ENCODE measurements at places on chromosomes 12 and 14. TPM values are rescaled to one million over a fixed set of nuclear protein-coding genes. Genes with fewer than 3 reads are reported as not detected.

The CLEC6A gene
- total RNA-seq: not detected

- DNase-seq: no peak
Observed at GRCh38 chr12:122029620-122030423, 8.1 kb downstream of the BCL7A start.

GRCh38 chr12:65699251-65699650 is 125.0 kb upstream of the HMGA2 start:
- DNase-seq: no peak

DNA sequence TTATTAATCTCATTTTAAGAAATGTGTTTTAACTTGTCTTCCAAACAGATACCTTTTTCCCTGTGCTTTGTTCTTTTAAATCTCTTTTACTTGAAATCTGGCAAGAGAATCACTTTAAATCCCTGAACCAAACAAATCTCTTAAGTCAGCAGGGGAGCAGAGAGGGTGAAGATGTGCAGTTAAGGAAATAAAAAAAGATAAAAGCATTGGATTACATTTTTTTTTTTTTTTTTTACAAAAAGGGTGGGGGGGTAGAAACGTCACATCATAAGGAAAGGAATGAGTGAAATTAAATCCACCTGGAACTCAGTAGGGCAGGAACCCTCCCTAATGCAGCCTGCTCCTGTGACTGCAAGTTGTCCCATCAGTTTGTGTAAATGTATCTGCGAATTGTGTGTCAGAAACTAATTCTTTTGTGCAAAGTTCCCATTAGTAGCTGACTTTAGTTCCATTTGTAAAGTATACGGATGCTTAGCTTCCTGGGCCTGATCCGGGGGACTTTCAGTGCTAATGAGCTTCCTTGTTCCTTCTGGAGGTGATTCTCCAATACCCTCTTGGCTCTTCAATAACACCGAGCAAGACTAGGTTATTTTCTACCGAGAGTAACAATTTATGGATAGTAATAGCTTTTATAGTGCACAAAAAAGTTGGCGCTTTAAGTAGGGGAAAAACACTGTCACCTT is 1.5 kb downstream of the TTC6 start:
- no peak for DNase-seq

DNA sequence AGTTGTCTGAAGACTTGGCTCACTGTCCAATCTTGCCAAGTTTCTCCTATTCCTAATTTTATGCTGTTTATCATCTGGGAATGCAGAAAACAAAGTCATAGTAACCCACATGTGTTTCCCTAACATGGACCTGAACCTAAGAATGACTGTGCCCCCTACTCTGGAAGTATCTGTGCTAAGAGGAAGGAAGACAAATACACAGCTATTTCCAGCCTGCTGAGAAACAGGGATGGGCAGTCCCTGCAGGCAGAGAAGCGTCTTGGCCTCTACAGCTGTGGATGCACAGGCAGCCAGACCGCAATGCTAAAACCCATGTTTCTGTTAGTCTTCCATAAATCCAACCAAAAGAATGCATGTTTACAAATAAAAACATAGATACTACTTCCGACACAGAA is 56.2 kb downstream of the DUSP16 start:
- no peak for DNase-seq

DNA sequence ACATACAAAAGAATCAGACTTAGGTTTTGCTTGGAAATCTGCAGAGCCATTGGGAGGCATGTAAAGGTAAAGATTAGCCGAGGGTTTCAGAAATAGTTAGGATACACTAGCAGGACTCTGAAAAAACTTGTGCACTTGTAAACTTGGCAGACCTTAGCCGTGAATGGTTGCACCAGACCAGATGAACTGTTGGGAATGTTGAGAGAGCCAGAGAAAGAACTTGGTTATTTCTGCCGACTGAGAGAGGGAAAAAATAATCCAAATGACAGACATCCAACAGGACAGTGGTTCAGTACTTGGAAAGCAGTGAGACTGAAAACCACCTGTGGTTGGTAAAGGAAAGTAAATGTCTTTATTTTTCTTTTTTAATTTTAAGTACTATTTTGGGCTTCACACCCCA is 222.5 kb upstream of the DDHD1 start:
- no peak for DNase-seq

- no peak for DNase-seq
Observed at GRCh38 chr14:81412779-81413178, 12.7 kb upstream of the STON2 start.

The PLEKHH1 gene
- 46.3 TPM for total RNA-seq

DNA sequence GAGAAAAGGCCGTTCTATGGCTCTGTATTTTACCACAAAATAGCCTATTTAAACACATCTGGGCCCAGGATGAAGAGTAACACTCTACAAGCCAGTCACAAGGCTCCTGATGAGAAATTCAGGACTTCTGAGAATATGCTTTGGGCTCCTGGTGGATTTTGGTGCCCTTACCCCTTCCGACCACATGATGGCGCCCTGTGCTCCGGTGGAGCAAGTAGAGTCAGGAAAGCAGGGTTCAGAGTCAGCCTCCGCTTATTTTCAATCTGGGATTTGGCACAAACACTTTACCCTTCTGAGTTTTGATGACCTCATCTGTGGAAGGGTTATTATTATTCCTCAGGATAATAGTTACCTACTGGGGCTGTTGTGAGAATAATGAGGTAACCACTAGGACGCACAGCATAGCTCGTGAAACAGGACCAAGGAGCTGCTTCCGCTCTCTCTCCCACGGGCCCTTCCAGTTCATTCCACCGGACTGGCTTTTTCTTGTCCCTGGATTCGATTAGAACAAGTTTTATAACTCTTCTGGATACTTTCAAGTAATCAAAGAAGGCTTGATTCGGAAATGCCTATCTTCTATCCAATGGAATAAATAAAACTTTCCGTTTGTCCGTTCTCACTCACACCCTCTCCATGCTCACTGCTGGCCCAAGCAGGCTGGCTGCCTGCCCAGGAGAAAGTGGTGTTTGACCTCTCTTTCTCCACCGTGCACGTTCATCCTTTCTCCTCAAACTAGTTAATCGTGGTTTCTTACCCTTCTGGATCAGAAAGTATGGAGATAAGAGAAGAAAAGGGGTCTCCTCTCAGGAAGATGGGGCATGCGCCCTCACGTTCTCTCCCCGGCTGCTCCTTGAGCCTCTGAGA is 104.6 kb downstream of the GALC start:
- no peak for DNase-seq

The GZMB gene
- 0.94 TPM for total RNA-seq

DNA sequence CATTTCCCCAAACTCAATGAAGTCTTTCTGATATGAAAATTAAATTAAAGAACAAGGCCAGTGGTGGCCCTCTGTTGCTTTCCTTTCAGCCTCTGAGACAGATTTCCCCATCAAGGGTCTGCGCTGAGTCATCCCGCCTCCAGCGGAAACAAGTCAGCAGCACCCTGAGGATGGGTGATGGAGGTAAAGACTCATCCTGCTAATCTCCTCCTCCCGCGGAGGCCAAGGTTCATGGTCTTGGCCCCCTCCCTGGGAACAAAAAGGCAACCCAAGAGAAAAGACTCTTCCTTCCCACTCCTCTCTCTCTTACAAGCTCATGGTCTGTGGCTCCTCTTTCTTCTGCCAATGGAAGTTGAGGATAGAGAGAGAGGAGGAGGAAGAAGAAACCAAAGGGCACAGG is 9.0 kb upstream of the NUMB start:
- no peak for DNase-seq

The CLEC2B gene
- total RNA-seq: 8.7 TPM

DNA sequence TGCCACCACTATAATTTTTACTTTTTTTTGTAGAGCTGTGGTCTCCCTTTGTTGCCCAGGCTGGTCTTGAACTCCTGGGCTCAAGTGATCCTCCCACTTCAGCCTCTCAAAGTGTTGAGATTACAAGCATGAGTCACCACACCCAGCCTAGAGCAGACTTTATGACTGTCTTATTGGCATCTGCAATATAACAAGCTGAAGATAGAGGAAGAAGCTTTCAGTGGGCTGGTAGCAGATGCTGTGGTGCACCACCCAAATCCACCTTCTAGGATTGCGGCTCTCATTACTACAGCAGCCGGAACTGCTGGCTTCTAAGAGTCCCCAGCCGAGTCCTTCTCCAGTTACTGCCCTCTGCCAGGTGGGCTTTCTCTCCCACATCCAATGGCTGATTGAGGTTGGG is 7.6 kb upstream of the STK38L start:
- DNase-seq: no peak

DNA sequence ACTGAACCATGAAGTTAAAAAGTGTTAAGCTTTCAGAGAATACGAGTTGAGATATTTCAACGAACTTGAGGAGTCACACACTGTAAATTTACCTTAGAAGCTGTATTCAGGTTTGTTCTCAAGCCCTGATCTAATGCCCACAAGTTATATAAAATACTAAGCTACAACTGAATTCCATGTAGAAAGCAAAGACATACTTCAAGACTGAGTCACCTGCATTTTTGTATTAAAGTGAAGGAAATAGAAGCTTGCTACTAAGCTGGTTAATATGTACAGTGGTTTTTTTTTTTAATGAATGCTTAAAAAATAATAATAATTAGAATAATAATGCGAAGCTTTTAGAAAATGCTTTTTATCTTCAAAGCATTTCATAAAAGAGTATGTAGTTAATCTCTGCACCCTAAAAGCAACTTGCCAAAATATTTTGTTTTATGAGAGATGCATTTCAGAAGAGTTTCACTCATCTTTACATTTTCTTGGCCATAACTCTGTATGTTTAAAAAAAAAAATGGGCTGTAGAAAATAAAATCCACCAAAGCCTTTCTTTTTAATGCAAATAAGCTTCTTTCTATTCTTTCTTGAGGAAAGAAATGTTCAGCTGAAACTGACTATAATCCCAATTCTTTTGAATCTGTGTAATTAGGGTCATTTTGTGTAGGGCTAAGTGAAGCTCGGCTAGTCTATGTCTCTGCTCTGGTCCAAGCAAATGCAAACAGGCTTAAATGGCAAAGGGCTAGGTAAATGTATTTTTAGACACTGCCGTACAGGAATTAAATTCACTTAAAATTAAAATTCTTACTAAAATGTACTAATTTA is 1047.5 kb upstream of the FLRT2 start:
- DNase-seq: no peak

GRCh38 chr12:77087427-77087826 is 22.1 kb upstream of the E2F7 start:
- DNase-seq: no peak

- no peak for DNase-seq
Observed at GRCh38 chr14:94562941-94563883, 2.0 kb downstream of the SERPINA4 start.

- DNase-seq: no peak
Observed at GRCh38 chr12:65495233-65495632, 216.8 kb downstream of the MSRB3 start.

DNA sequence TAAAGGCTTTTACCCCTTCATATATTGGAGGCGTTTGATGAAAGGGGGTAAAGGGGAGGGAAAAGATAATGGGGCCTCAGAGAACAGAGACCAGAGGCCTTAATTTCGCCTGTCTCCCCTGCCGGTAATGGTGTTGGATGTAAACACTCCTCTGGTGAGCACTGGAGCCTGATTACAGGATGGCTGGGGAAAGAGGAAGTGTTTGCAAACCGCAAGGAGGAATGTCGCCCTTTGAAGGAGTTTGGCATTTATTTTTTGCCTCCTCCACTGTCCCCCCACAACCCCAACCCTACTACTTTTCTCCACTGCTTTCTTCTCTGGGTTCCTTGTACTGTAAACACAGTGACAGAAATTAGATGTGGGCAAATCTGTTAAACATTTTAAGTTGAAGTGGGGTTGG is 211.9 kb upstream of the TBX3 start:
- DNase-seq: no peak

GRCh38 chr12:102948941-102949352 is 8.5 kb upstream of the ASCL1 start:
- no peak for DNase-seq

DNA sequence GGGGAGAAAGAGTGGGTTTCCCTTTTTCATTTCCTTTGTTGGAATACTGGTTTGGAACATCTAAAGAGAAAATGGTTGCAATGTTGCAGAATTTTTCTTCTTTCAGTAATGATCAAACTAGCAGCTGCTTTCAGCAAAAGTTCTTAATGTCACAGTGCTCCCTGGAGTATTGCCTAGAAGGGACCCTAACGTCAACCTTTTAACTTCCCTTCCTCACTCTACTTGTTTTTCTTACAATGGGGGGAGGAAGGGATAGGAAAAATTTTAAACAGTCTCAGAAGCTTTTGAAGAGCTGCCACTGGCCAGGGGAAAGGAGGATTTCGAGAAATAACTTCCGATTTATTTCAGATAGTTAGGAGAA is 521.8 kb downstream of the MED13L start:
- DNase-seq: no peak

- no peak for DNase-seq
Observed at GRCh38 chr12:127515941-127516340, 751.0 kb upstream of the TMEM132C start.

The OVCH1 gene
- total RNA-seq: 0.18 TPM

GRCh38 chr14:21091821-21092272 is 6.6 kb downstream of the ZNF219 start:
- DNase-seq: no peak

GRCh38 chr14:103802356-103802755 is 45.0 kb downstream of the PPP1R13B start:
- peak; percentile 54 for DNase-seq

DNA sequence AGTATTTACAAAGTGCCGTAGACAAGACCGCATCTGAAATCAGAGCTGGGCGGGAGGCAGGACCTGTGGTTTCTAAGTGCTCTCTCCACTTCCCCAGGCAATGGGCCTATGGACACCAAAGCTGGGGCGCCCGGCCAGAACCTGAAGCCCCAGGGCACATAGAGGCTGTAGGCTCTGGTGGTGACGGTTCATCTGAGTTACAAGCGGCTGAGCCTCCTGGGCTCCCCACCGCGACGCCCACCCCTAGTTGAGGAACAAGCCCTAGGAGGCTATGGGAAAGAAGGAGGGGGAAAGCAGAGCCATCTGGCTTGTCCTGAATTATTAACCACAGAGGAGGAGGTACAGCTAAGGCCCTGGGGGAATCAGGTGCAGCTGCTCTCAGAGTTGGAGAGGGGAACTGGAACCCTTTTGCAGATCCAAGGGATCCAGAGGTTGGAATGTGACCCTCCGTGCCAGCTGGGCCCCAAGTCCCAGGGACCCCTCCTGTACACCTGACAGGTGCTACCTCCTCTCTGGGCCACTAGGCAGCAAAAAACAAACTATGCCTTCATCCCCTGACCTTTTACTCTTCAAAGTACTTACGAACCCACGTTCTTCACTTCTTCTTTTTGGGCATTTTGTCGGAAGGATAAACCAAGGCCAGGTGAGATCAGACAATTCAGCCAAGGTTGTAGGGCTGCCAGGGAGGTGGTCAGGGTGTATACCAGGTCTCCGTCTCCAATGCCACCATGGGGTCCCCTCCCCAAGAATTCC is 77.2 kb downstream of the ARL6IP4 start:
- DNase-seq: no peak

DNA sequence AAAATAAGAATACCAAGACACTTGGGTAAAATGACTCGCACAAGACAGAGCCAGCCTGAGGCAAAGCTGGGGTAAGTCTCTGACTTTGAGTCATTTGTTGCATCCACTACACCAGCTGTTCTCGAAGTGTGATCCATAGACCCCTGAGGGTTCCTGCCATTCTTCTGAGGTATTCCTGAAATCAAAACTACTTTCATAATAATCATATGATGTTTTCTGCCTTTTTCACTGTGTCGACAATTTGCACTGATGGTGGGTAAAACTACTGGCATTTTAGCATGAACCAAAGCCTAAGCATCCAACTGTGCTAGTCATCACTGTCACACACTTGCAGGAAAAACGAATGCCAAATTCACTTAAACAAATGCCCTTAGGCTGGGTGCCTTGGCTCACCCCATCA is 135.5 kb upstream of the FUT8 start:
- no peak for DNase-seq

The SPX gene
- total RNA-seq: not detected

- no peak for DNase-seq
Observed at GRCh38 chr14:75370416-75371205, 57.2 kb upstream of the JDP2 start.

The ASB2 gene
- 35.1 TPM for total RNA-seq
